ENCODE measurements at places on chromosomes 11 and 22.
A peak's percentile ranks its signal among the peaks of the same experiment; 100 is the strongest.

GRCh38 chr11:3922056-3922455, 66.6 kb downstream of the STIM1 start:
- DNase-seq, result no peak

GRCh38 chr11:3837793-3838192, 3.0 kb downstream of the RHOG start:
- DNase-seq, result no peak

- DNase-seq, result no peak
These were observed 134.4 kb upstream of the ZC3H12C start for GRCh38 chr11:109958821-109959166.

DNA sequence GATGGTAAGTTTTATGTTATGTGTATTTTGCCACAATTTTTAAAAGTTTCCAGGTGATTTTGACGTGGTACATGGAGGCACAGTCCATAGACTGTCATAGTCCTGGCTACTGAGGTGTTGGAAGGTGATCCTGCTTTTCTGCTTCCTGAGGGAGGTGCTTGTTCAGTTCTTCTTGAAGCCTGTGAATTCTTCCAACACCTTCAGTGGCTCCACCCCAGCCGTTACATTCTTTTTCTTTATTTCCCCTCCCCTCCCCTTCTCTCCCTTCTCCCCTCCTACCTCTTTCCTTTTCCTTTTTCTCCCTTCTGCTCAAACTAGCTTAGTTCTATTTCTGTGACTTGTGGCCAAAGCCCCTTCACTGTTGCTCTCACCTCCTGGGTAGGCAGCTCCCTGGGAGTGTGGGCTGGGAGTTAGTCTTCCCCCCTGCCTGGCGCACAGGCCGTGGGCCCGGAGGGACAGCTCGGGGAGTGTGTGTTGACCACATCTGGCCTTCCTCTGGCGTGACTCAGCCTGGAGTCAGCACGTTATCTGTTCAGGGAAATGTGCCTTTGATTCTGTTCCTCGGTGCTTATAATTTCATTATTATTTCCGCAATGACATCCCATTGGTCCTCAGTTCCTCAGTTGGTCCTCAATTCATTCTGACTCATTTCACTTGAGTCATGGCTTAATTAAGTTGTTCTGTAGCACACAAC, 566.2 kb downstream of the TBC1D22A start:
- peak; percentile 65 for DNase-seq

DNA sequence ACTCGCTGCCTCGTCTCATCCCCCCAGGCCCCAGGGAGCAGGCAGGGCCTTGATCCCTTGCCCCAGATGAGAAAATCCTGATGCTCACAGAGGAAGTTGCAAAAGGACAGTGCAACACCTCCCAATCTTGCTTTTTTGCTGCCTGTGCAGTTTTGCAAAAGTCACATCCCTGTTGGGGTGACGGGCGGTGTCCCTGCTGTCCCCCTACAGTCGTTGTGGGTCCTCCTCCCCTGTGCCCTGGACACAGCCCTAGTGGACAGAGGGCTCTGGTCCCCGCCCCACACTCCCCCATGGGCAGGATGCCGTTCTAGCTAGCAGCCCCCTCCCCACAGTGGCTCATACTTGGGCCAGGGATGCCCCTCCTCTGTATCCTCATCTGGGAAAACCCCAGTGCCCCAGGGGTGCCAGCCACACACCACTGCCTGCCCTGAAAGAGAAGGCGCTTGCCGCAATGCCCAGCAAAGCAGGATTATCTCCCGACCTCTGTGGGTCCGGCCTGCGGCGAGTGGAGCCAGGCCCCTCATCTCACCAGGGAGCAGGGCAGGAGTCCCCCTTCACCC, 18.4 kb upstream of the CTSD start:
- DNase-seq, result no peak

DNA sequence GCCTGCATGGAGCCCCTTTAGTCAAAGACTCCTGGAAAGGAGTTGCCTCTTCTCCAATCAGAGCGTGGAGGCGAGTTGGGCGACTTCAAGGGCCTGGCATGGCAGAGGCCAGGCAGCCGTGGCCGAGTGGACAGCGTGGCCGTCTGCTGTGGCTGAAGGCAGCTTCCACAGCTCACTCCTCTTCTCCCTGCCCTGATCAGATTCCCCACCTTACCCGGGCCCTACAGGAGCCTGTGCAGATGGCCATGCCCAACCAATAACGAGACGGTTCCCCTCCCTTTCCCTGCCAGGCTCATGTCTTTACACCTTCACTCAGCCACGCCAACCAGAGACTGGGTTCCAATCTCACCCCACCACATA, 20.0 kb upstream of the SLC22A12 start:
- no peak for DNase-seq

DNA sequence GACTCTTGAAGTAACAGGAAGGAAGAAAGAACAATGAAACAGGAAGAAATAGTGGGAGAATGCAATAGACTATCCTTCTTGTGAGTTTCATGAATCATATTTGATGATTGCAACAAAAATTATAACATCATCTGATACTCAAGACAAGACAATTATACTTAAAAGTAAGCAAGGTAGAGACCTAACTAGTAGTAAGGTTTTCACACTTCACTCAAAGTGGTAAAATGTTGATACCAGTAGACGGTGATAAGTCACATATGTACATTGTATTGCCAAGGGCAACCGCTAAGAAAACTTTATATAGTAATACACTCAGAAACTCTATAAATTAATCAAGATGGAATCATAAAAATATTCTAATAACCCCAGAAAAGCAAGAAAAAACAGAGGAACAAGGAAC, 107.8 kb downstream of the CYP2R1 start:
- DNase-seq, result no peak

DNA sequence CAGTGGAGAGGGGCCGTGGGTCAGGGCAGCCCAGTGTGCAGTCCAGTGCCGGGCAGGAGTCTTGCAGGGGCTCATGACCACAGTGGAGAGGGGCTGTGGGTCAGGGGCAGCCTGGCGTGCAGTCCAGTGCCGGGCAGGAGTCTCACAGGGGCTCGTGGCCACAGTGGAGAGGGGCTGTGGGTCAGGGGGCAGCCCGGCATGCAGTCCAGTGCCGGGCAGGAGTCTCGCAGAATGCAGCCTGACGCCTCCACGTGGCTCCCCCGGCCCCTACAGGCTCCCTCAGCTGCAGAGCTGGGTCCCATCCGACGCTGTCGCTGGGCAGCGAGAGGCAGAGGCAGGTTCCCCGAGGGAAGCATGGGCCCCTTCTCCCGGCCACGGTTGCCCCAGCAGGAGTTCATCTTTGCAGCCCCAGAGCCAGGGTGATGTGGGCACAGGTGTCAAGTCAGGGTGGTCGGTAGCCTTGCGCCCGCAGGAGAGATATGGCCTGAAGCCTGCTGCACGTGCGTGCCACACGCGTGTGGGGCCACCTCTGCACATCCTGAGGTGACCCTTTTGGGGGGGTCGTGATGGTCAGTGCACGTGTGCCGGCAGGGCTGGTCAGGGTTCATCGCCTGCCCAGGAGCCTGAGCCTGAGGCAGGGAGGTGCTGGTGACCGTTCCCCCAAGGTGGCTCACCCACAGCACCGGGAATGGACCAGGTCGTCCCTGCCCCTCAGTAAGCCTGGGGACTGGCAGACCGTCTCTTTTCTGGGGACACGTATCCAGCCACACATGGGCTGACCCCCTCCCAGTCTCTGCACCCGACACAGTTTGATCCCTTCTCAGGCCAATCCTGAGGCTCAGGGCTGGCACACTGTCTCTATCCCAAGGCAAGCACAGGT, 2.9 kb downstream of the IFITM5 start:
- DNase-seq, result no peak

GRCh38 chr11:32056438-32056837, 34.4 kb upstream of the RCN1 start:
- DNase-seq, result no peak

DNA sequence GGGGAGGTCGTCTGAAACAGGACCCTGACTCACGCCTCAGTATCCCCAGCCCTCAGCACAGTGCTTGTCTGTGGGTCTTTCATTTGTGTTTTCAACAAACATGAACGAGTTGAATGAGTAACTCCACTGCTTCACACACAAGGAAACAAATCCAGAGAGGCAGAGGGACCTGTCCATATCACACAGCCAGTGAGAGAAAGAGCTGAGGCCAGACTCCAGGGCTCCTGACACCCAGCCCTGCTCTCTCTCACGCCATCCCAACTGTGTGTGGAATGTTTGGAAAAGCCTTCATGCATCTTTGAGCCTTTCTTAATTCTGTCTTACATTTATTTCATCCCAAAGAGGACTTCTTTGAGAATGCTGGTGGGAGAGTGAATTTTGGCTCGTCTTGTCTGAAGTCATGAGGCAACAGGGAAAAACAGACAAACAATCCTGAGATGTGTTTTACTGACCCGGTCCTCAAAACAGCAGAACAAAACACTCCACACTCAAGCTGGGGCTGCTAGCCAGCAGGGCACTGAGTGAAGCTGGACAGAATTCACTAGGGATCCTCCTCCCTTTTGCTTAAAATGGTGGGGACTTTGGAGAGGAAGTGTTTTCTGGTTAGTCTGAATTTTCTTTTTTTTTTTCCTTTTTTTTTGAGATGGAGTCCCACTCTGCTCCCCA, 19.7 kb upstream of the ALG8 start:
- no peak for DNase-seq

GRCh38 chr22:19422440-19423301, 8.9 kb downstream of the HIRA start:
- DNase-seq, result no peak

GRCh38 chr11:117187428-117187798, 8.9 kb downstream of the SIDT2 start:
- no peak for DNase-seq

Measured in H54 (cell line).